HCT116 (cell line): ENCODE measurements at places on chromosomes 1 and 21. TPM values are rescaled to one million over a fixed set of nuclear protein-coding genes. Genes with fewer than 3 reads are reported as not detected.

GRCh38 chr1:160446945-160447600 is 46.7 kb downstream of the VANGL2 start:
- no peak for DNase-seq

- DNase-seq: no peak
Observed at GRCh38 chr21:35398346-35398982, 349.4 kb upstream of the RUNX1 start.

- no peak for DNase-seq
Observed at GRCh38 chr1:247548092-247548491, 842 bp upstream of the GCSAML start.

DNA sequence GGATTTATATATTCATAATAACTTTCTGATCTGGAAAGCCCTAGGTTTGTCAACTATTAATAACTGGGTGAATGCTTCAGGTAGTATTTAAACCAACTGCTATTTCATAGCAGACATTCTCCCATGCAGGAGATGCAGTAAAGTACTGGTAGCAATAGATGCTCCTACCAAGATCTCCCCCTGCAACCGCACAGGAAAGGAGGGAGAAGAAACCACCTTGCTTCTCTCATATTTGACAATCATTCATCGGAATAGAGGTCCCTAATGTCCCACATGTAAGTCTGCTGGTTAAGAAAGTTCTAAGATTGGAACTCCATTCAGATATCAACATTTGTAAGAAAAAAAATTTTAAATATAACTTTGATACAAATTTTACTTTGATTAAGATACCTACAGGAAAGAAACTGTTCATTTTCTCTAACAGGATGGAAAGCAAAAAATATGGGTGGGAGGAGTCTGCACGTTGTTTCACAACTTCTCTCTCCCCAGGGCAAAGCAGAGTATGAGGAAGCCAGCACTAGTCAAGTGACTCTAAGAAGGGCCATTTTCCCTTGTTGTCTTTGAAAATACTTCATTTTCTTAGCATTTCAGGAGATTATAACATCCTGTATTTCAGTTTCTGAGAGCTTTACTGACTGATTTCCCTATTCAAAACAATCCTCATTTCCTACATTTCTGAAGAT is at the start of gene PYHIN1:
Gene PYHIN1 (plus strand): TSS at position 498 of the 683 bp plus-strand sequence. CDS start 5,359 bp downstream, outside the sequence.
- no peak for DNase-seq

GRCh38 chr1:34879230-34879629 is 19.7 kb upstream of the SMIM12 start:
- DNase-seq: no peak

DNA sequence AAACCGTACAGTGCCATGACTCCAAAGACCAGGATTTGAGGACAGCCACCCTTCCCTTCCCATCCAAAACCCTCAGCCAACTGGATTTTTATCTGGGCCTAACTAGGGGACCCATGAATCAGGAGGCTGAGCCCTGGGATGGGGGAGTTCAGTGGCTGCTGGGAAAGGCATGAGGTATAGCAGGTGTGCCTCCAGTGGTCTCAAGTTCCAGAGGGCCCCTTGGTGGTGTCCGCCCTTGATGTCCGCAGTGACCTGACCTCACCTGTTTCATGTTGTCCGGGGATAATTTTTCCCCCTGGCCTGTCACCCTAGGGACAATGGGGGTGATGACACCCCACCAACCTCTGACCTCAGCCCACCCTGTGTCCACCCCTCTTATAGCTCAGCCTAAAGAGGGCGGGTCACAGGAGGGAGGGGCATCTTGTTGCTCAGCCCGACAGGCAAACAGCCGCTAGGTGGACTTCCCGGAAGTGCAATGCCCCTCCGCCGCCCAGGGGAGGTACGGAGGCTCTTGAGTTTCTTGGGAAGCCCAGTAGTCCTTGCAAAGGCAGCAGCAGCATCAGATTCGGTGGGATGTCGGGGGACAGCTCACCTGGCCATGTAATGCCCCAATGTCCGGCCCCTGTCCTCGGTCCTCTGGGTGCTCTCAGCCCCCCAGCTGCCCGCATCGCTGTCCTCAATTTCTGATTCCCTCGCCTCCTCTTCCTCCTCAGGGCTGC is 13.8 kb upstream of the IL22RA1 start:
- no peak for DNase-seq

GRCh38 chr1:89780721-89781120 is 40.1 kb upstream of the LRRC8D start:
- DNase-seq: peak; percentile 39

- no peak for DNase-seq
Observed at GRCh38 chr1:53734650-53735211, 4.2 kb downstream of the GLIS1 start.

GRCh38 chr1:109827986-109828385 is 64.3 kb upstream of the EPS8L3 start:
- no peak for DNase-seq

GRCh38 chr21:44871576-44872269 is 1.8 kb downstream of the PTTG1IP start:
- no peak for DNase-seq

DNA sequence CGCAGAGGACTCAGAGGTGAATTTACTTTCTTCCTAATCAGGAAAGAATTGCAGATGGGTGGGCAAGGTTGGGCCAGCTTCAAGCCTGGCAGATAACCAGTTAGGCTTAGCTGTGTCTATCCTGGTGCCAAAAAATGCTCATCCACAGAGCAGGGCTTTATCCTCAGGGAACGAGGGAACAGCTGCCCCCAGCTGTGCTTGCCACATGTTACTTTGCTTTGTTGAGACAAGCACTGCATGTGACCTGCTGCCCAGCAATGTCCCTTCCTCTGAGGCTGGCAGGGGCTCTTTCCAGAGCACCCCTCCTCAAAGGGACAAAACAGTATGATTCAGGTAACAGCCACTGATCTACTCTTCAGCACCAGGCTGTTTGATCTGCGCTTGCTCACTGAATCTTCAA is 505.1 kb upstream of the USP24 start:
- no peak for DNase-seq

DNA sequence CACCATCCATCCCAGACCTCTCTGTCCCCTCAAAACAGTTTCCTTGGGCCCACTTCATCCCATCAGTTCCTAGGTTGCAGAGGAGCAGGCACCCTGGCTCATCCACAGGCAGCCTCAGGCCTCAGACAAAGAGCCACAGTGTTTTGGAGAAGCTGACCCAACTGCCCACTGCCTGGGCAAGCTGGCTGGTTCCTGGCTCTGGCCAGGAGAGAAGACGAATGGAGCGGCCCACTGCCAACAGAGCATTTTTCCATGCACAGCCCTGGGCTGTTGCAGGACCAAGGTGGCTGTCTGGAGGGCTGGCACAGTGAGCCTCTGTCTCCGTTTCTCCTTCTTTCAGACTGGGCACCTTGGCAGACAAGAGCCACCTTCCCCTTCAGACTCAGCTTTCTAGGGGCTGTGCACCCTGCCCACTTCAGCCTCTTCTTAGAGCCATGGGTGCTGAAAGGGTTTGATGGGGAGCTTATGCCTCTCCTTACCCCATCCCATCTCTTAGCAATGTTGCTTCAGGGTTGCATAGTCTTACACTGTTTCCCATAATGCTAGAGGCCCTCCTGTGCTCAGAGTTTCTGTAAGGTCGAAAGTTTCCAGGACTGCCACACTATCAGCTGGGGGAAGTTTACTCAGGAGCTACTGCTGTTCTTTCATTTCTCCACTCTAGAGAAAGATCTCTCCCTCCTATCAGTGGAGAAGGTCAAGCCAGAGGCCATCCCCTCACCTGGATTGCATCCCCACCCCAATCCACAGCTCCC is 973 bp downstream of the FMOD start:
- DNase-seq: no peak

PER3 gene
- 5.8 TPM for total RNA-seq

METTL18 gene
- 7.4 TPM for total RNA-seq

OVAAL gene
- total RNA-seq: not detected

CCDC30 gene
- total RNA-seq: 2.0 TPM

ERICH3 gene
- not detected for total RNA-seq

OR2L13 gene
- not detected for total RNA-seq
